H9 (cell line): ENCODE measurements at places on chromosomes 7 and 10. TPM values are rescaled to one million over a fixed set of nuclear protein-coding genes. Genes with fewer than 3 reads are reported as not detected.
A peak's percentile ranks its signal among the peaks of the same experiment; 100 is the strongest.

Gene MLXIPL
- 5.5 and 6.1 TPM in 2 replicates for total RNA-seq

Gene SYT15
- 0.59 and 0.81 TPM in 2 replicates for total RNA-seq

Gene CYP26C1
- total RNA-seq, result 0.42 and 0.79 TPM in 2 replicates

- DNase-seq, result no peak
Measured at GRCh38 chr7:46954181-46954580, 627.7 kb downstream of the TNS3 start.

DNA sequence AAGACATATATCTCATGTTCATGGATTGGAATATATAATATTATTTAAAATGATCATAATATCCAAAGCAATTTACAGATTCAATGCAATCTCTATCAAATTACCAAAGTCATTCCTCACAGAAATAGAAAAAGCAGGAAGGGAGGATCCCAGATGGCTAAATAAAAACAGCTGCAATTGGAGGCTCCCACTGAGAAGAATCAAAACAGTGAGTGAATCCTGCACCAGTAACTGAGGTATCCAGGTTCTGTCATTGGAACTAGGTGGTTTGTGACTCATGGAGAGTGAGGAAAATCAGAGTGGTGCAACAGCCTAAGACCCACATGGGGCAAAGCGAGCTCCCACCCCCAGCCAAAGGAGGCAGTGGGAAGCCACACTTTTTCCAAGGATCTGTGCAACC, 128.4 kb downstream of the MTERF1 start:
- no peak for DNase-seq

DNA sequence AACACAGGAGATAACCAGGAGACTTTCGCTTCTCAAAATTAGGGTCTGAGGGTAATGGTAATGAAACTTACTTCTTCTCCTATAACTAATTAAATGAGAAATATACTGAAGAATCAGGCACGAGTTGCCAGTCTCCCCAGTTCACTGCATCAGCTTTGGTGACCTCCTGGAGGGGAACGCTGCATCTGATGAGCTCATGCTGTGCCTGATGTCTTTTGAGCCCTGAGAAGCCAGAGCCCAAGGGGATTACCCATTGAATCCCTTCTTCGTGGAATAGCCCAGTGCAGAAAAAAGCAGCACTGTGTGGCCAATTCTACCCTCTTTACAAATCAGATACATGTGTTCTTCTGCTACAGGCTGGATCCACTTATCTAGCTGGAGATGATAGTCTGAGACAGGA, 45.1 kb downstream of the CYP2C9 start:
- no peak for DNase-seq

DNA sequence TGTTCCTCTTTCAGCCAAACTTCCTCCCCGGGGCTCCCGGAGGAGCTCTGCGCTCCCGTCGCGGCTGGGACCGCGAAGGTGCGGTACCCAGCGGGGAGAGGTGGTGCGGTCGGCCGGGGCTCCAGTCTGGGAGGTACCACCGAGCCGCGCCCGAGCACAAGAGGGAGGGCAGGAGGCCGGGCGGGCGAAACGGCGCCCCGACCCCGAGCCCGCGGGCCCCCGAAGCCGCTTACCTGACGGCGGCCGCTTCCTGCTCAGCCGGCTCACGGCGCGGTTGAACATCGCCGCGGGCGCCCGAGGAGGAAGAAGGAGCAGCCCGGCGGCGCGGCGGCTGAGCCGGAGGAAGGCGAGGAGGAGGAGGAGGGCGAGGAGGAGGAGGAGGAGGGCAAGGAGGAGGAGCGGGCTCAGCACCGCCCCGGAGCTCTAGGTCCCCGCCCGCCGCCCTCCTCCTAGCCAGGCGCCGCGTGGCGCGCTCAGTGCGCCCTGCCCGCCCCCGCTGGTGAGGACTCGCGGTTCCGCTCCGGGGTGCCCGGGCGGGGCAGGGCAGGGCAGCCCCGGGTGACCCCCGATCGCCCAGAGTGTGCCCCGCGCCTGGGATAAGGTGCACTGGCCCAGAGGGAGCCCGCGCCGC, at the start of gene RGS10:
Gene RGS10 (minus strand): TSS at position 363 of the 631 bp plus-strand sequence. CDS start 81 bp downstream, at position 282.
- DNase-seq, result peak; percentile 78

- DNase-seq, result peak; percentile 84
Measured at GRCh38 chr10:70052462-70053217, at the start of gene MACROH2A2. MACROH2A2 (plus strand) TSS chr10:70052846; CDS start chr10:70075659, 22,813 bp downstream.

GRCh38 chr7:153522261-153522660, 529.9 kb upstream of the DPP6 start:
- DNase-seq, result no peak

DNA sequence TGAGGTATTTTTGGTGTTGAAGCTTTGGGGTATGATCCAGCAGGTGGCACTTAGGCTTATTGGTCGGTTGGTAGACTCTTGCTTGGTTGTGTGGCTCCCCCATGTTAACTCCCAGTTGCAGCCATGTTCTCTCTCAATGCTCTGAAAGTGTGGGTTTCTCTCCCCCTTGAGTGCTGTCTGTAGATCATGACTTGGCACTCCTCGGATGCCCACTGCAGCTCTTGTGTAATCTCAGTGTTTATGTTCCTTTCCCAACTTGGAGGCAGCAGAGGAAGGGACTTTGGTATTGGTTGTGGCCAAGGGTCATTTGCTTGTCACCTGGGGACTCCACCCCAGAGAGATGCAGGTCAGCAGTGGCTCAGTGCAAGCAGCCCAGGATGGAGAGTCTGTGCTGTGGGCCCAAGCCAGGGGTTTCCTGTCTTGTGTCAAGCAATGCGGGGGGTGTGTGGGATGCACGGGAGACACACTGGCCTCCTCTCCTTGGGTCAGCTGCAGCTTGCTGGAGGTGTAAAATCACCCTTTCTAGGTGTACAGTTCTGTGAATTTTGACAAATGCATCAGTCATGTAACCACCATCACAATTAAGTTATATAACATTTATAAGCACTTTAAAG, 36.9 kb downstream of the PIK3CG start:
- no peak for DNase-seq

GRCh38 chr7:818031-818699, 14.1 kb upstream of the SUN1 start:
- DNase-seq, result no peak

- DNase-seq, result no peak
Measured at GRCh38 chr10:102705531-102705930, 8.7 kb downstream of the ARL3 start.

DNA sequence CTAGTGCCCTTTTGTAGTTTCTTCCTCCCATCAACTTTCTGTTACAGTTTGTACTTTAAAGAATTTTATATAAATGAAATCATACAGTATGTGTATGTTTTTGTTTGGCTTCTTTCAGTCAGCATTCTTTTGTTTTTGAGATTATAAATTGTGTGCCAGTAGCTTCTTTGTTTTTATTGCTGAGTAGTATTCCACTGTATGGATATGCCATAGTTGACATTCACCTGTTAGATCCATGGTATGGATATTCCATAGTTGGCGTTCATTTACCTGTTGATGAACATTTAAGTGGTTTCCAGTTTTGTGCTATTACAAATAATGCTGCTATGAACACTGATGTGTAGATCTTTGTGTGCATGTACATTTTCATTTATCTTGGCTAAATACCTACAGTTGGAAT, 70.8 kb upstream of the SYPL1 start:
- no peak for DNase-seq

- no peak for DNase-seq
Measured at GRCh38 chr7:134844200-134844599, 64.8 kb downstream of the CALD1 start.
